ENCODE measurements at places on chromosomes 3 and 15.

- no peak for DNase-seq
Observed at GRCh38 chr3:8399686-8400085, 101.9 kb upstream of the LMCD1 start.

DNA sequence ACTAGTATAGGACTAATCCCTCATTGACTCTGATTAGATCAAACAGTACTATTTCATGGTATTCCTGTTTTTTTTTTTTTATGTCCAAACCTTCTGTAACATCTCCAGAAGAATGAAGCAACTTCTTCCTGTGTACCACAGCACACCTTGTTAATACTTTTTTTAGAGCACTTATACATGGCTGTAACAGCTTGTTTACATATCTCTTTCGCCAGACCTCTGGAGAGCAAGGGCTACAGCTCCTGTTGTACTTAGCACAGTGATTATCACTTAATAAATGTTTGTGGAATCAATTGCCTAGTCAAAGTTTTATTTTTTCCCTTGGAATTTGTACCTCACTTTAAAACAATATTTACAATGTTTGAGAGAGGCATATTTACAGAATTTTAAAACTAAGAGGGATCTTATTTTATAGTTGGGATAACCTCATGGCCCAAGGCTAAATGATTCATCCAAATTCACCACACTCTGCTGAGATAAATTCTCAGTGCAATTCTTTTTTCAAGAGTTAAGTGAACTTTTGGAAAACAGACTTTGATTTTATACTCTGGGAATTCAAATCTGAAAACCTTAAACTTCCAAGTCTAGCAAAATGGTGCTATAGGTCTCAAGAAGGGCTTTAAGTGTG lies 9.2 kb upstream of the GATM start:
- DNase-seq, result no peak

DNA sequence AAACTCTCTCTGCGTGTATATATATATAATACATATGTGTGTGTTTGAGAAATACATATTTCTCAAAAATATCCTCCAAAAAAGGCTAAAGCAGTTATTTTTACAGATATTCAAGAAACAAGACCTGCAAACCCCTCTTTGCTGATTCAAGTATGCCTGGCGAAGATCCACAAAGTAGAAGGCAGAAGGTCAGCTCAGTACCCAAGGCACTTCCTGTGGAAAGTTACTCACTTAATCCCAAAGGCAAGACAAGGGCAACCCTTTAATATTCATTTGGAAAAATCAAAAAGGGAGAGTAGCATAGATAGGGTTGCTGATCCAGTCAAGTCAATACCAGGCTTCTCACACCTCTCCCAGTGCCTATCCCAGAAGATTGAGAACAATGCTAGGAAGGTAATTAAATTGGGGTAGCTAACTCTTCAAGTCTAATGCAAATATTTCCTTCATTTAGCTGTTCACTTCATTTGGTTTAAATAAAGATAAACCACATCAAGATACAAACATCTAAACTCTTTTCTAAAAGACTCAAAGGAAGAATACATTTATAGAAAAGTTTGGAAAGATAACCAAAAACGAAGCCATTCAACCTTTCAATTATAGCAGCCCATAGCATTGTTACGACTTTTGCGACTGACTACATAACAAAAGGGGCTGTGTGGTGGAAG lies 7.2 kb downstream of the COX17 start:
- no peak for DNase-seq

DNA sequence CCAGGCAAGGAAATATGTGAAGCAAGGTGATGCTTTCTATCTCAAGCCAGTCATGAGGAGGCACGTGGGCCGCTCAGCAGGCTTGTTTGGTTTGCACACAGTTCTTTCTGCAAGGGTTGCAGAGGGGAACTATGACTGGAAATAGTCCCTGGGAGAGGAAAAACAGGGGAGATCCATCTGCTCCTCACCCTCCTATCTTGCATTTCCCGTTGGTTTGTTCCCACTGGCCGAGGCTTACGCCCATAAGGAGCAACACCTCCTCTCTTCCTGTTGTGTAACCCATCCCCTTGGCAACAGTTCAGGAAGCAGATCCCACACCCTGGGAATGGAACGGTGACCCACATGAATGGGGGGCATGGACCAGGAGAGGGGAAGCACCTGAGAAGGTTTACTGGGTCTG lies 72.1 kb upstream of the MAGI1 start:
- DNase-seq, result no peak

DNA sequence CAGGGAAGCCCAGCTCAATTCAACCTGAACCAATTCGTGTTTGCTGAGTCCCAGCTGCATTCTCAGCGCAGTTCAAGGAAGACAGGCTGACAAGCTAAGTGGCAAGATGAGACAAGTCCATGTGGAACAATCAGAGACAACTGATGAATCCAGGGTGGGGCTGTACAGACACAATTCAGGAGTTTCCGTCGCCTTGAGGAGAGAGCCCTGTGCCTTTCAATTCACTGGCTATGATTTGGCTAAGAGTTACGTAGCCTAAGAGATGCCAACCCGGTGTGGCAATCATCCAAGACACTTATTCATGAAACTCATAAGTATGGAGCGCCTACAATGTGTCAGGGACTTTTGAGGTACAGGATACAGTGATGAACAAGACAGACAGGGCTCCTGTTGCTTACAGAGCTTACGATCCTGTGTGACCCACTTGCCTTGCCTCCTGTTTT lies 15.5 kb upstream of the ZBED2 start:
- DNase-seq, result no peak

GRCh38 chr15:99630607-99631131 lies 64.9 kb downstream of the MEF2A start:
- no peak for DNase-seq

DNA sequence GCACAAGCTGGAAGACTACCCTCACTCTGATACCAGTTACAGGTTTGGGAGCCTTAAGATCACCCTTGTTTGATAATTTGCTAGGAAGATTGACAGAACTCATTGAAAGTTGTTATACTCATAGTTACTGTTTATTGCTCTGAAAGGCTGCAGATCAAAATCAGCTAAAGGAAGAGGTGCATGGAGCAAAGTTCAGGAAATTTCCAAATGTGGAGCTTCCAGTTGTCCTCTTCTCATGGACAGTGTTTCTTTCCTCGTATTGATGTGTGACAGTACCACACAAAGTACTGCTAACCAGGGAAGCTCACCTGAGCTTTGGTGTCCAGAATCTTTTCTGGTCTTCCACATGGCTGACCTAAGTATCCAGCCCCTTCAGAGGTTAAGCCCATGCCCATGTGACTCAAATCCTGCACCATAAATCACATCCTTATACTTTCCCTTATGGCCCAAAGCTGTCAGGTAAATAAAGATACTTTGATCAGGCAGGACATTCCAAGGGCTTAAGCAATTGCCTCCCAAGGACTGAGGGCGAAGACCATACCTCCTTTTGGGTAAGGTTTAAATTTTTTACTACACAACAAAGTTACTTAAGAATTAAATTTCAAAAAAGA lies 93.1 kb upstream of the ZBED2 start:
- no peak for DNase-seq

DNA sequence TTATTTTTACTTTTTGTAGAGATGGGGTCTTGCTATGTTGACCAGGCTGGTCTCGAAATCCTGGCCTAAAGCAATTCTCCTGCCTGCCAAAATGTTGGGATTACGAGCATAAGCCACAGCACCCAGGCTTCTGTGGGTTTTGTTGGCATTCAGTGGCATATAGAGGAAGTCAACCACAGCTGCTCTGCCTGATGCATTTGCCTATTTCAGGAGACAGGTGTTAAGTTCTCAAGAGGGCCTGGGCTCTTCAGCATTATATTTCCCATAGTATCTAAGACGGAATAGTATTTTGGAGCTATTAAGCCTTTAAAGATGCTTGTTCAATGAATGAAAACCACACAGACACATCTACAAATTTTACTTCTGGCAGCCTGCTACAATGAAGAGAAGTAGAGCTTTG lies 73.5 kb upstream of the CSPG5 start:
- DNase-seq, result no peak

DNA sequence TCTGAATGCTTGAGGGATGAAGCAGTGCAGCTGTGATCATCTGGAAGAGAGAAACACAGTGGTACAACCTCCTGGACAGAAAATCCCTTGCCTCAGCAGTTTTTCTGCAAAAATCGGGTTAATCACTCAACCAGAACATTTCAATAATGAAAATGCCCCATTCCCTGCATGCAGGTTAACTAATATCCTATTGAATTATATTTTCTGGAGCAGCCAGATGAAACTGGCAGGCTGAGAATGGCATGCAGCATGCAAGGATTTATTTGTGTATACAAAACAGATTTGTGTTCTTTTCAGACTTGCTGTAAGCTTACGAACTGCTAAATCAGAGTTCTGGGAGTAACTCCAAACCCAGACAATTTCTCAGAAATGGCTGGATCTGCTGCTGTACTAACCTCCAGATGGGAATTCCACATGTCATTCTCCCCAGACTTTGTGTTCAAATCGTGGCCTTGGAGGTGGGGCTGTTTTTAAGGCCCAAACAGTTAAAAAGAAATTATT lies 39.1 kb downstream of the SLC9A9 start:
- DNase-seq, result no peak

DNA sequence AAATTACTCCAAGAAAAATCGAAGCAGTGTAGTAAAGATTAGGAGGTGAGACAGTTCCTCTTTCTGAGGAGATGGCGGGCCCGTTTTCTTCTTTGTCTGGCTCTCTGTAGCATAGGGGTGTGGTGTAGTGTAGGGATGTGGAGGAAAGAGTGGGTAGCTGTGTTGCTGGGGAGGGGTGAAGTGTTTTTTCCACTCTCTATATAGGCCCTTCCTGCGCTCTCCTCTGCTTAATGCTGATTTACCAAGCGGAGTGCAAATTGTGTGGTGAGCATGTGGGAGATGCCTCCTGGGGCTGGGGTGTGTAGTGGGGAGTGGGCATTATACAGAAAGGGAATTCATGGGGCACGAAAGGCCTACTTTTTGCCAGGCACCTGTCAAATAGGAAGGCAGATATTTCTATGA lies 94.9 kb downstream of the ST6GAL1 start:
- DNase-seq, result peak; percentile 26

DNA sequence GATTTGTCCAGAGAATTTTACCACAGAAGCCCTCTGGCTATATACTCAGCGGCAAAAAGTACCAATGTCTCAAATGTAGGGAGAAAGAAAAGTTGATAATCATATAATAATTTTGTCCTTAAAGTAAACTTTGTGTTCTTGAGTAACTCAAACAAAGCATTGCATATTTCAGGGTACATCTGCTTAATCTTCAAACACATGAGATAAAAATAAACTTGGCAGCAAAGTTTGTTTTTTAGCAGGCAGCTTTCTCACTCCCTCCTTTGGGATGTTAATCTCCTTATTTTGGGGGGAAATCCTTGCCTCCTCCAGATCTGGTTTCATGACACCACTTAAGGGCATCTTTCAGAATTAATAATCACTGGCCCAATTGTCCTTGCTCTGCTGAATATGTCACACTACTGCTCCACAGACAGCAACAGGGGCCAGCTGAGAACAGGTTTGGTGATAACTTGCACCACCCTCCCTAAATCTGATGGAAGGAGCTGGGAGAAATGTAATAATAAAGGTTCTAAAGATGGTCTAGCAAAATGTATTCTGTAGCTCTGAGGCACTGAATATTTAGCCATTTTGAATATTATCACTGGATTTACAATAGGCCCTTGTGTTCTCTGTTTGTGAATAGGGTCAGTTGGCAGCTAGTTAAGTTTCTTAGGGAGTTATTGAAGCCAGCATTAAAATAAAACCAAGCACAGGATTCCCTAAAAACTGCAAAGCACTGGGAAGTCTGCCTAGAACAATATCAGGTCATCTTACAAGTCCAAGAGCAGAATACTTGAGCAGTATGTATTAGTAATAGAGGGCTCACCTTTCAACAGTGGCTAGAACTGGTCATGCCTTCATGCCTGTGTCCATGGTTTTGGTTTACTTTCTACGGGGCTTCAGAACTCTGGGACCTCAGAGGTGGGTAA lies 79.2 kb downstream of the EFL1 start:
- DNase-seq, result no peak

DNA sequence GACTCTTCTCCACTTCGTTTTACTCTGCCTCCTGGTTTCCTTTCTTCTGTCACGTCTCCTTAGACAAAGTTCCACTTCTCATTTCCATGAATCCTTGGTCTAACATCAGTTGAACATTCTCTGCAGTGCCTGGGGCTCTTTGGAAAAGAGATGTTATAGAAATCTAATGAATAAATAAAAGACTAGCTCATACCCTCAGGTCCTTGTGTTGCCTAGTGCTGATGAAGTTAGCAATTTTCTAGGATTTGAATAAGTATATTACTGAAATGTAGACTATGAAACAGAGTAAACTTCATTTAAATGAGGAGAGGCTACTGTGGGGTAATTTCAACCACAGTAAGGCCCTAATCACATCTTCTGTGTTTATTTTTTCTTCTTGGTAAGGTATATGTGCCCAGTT lies 146.9 kb upstream of the CADPS start:
- no peak for DNase-seq

DNA sequence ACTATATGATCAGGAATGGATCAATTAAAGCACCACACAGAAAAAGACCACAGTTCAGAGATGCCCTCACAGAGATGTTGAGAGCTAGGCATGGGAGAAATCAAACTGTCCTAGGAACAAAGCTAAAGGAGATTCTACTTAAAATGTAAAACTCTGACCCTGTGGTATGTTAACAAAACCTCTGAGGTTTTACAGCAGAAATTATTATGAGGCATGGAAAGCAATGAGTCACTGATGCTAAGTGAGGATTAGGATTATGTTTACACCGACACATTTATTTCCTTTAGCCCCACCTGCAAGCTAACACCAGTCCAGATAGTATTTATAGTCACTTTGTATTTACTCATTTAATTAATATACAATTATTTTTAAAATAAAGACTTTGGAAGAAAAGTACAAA lies 1242.2 kb downstream of the OTOL1 start:
- no peak for DNase-seq

DNA sequence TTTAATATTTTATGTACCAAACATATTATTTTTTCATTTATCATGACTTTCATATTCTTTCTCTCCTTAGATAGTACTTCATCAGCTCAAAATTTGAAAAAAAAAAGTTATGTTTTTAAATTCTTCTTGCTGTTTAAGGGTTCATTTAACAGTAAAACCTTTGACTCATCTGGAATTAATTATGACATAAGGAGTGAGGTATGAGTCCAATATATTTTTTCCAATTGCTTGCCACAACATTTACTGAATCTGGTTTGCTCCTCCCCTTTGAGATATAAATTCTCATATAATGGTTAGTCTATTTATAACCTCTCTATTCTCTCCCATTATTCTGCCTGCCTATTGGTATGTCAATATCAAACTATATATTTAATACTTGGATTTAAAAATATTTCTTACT lies 387.8 kb downstream of the TUSC7 start:
- DNase-seq, result no peak

GRCh38 chr3:110293660-110294059 lies 778.0 kb upstream of the NECTIN3 start:
- no peak for DNase-seq
